Stimulated activated CD8-positive, alpha-beta memory T cell treated with anti-CD3 and anti-CD28 coated beads, Interleukin-4, amount 100 ng/mL, for 1 hour (primary cell): ENCODE measurements at places on chromosomes 2 and 18.

- no peak for DNase-seq
These were observed 208.3 kb downstream of the ERBB4 start for GRCh38 chr2:212330263-212330662.

- no peak for DNase-seq
These were observed 143.5 kb downstream of the TCF4 start for GRCh38 chr18:55444536-55444935.

DNA sequence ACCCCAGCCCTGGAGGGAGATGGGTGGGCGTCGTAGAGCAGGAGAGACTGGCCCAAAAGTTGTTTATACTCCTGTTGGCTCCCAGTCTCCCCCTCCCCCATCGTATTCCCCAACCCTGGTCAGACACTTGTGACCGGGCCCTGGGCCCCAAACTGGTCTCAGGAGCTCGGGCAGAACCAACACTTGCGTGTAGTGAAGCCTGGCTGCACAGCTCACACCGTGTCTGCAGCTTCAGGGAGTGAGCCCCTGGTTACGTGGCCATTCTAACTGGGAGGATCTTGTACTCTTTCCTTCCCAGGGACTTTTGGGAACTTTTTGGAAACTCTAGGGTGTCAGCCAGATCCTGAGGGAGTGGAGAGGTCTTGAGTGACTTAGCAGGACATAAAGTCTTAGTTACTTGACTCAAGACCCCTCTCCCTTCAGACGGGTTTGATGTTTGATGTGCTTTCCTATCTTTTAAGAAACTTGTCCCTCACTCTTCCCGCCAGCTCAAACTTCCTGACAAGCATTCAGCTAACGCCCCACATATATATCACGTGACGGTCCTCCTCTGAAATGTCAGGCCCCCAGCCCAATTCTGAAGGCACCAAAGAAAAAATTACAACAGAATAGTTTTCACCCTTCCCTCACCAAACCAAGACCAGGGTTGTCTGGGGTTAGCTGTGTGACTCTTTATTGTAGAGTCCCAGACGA is 2.3 kb downstream of the PKDCC start:
- DNase-seq, result no peak

DNA sequence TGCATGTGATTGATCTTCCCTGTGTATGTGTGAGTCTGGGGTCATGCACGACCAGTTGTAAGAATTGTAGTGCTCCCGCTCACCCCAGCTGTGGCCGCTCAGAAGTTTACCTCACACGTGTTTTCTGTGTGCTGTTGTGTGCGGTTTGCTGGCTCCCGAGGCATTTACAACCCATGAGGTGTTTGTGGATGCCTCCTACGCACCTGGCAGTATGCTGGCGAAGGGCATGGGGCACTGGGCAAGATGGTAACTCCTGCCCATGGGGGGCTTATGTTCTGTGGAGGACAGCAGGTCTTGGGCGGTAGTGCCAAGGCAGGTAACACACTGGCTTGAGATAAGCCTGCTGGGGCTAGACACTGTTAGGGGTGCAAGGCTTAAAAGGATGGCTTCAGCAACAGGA is 102.6 kb upstream of the HS6ST1 start:
- no peak for DNase-seq

DNA sequence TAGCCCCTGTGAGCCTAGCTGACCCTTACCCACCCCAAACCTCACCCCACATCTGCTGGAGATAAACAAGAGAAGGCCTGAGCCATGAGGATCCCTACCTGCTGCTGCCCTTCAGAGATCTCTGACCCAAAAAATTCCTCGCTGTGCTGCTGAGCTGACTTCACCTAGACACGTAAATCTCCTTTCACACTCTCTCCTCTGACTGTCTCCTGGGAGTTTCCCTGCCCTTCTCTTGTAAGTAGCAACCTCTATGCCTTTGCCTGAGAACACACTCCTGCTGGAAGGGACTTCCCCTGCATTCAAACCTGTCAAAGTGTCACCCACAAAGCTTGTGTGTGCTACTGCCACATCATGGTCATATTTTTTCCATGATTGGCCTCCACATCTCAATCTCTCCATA is 134.2 kb upstream of the NOL4 start:
- no peak for DNase-seq

- DNase-seq, result no peak
These were observed 288.1 kb upstream of the CELF4 start for GRCh38 chr18:37853706-37854105.

DNA sequence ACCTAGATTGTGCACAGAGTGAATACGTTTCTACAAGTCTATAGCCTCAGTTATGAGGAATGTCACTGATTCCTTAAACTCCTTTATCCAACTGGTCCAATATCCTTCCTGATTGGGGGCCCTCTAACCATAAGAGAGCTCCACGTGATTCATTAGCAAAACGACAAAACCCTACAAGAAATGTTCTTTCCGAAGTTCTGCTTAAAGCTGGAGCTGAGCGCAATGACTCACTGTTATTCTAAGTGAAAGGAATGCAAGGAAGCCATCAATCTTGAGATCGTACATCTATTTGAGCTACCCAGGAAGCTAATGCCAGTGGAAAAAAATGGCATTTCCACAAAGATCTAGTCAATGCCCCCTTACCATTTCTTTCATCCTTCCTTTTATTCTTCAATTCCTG is 354.9 kb upstream of the CDH20 start:
- no peak for DNase-seq

- DNase-seq, result no peak
These were observed 24.0 kb upstream of the TMEM37 start for GRCh38 chr2:119407430-119408220.

- no peak for DNase-seq
These were observed 68.8 kb downstream of the VPS54 start for GRCh38 chr2:63950414-63950813.

DNA sequence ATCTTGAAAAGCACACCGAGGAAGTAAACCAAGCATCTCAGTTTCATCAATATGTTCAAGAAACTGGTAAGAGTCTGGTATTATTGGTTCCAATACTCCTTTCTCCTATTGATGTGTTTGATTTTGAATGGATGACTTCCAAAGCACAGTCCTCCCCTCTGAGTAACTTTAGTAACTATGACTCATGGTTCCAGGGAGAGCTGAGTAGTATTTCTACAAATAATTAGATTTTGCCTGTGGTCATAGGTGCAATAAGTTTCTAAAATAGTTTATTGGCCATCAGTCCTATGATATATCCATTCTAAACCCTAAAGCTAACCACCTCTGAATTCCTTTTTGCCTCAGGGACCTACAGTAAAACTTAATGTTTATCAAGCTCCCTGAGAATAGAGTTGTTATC is 352.4 kb downstream of the XIRP2 start:
- no peak for DNase-seq

- DNase-seq, result no peak
These were observed 104.4 kb downstream of the AFF3 start for GRCh38 chr2:100038011-100038410.
